ENCODE measurements at places on chromosomes 4 and X. TPM values are rescaled to one million over a fixed set of nuclear protein-coding genes. Genes with fewer than 3 reads are reported as not detected.

DNA sequence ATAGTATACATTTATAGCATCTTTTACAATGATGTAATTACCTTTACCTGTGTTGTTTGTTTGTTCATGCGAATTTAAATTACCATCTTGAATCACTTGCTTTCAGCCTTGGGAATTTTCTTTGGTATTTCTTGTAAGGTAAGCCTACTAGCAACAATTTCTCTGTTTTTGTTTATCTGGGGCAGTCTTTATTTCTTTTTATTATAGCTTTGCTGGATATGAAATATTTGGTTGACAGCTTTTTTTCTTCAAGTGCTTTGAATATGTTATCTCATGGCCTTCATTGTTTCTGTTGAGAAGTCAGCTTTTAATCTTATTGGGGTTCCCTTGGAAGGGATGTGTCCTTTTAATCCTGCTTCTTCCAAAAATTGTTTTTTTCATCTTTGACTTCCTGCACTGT lies 292.8 kb upstream of the EDA2R start:
- no peak overlapping the region for H3K4me3 ChIP-seq
- no peaks in the 10 kb centered on the region for H3K27me3 ChIP-seq
- no peak overlapping the region for H3K27ac ChIP-seq
- no peaks in the 10 kb centered on the region for H3K4me1 ChIP-seq
- no peak for DNase-seq

DNA sequence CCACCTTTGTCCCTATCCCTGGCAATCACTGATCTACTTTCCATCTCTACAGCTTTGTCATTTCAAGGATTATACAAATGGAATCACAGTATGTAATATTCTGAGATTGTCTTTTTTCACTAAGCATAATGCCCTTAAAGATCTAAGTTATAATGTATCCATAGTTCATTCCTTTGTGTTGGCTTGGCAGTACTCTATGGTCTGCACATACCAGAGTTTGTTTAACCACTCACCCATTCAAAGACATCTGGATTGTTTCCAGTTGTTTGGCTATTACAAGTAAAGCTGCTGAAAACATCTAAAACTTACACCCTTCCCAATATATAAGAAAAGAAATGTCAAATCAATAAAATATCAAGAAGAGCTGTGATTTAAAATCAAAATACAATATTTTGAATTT lies 26.0 kb upstream of the AWAT1 start:
- no peaks in the 10 kb centered on the region for H3K36me3 ChIP-seq
- H3K27me3 ChIP-seq = no peaks in the 10 kb centered on the region
- no peaks in the 10 kb centered on the region for H3K4me1 ChIP-seq
- DNase-seq = no peak
- H3K27ac ChIP-seq = no peak overlapping the region

GRCh38 chr4:153257151-153257620 lies 52.9 kb downstream of the TRIM2 start:
- H3K27me3 ChIP-seq = peaks cover 9% of the 10 kb centered on the region
- no peak overlapping the region for H3K27ac ChIP-seq
- no peaks in the 10 kb centered on the region for H3K36me3 ChIP-seq
- peaks cover under 1% of the 10 kb centered on the region for H3K4me1 ChIP-seq
- no peak for DNase-seq
- H3K4me3 ChIP-seq = no peak overlapping the region

- H3K36me3 ChIP-seq = no peaks in the 10 kb centered on the region
- H3K27ac ChIP-seq = peak overlapping the region; percentile 58
- no peak for DNase-seq
- H3K4me1 ChIP-seq = peaks cover 43% of the 10 kb centered on the region
- no peak overlapping the region for H3K4me3 ChIP-seq
- no peaks in the 10 kb centered on the region for H3K27me3 ChIP-seq
Measured at GRCh38 chr4:104941661-104942062, 205.0 kb upstream of the TET2 start.

Gene DUX4
- not detected for polyA plus RNA-seq

Gene RAI2
- polyA plus RNA-seq = 0.92 TPM

Gene BGN
- not detected for polyA plus RNA-seq

GRCh38 chr4:126604268-126604867 lies 1028.4 kb upstream of the INTU start:
- DNase-seq = no peak
- H3K27ac ChIP-seq = no peak overlapping the region
- H3K36me3 ChIP-seq = no peaks in the 10 kb centered on the region
- no peaks in the 10 kb centered on the region for H3K27me3 ChIP-seq

Gene DKK2
- polyA plus RNA-seq = not detected

DNA sequence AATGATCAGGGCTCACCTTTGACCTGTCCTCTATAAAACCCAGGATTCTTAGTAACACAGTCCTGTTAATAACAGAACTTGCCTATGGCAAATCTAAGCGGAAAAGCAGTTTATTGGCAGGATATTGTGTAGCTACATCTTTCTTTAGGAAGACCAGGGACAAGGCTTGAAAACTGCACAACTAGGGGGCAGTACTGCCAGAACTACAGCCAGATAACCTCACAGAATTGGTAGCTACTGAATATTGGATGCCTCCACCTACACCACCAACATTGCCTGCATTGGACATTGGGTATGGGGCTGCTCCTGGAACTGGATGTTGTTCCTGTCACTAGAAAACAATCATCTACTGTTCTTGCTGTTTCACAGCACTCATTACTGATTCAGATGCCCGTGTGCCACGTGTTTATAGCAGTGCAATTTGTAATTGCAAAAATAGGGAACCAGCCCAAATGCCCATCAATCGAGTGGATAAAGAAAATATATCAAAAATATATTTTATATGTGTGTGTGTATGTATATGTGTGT lies 47.4 kb downstream of the REPS2 start:
- H3K4me3 ChIP-seq = no peak overlapping the region
- no peak for DNase-seq
- H3K27ac ChIP-seq = no peak overlapping the region
- H3K4me1 ChIP-seq = no peaks in the 10 kb centered on the region

DNA sequence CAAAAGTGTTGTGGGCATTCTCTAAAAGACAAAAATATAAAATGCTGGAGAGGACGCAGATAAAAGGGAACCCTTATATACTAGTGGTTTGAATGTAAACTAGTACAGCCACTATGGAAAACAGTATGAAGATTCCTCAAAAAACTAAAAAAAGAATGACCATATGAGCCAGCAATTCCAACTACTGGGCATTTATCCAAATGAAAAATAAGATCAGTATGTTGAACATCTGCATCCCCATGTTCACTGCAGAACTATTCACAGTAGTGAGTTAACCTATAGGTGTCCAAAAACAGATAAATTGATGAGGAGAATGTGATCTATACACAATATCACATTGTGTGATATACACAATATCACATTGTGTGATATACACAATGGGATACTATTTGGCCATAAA lies 1615.3 kb downstream of the PCDH18 start:
- no peaks in the 10 kb centered on the region for H3K36me3 ChIP-seq
- H3K27me3 ChIP-seq = no peaks in the 10 kb centered on the region
- DNase-seq = no peak
- no peak overlapping the region for H3K4me3 ChIP-seq
- no peak overlapping the region for H3K27ac ChIP-seq

Gene AVPR2
- polyA plus RNA-seq = not detected

GRCh38 chr4:94290245-94290644 lies 52.4 kb downstream of the HPGDS start:
- H3K4me1 ChIP-seq = peaks cover 5% of the 10 kb centered on the region
- no peak for DNase-seq
- peaks cover 63% of the 10 kb centered on the region for H3K36me3 ChIP-seq
- H3K27ac ChIP-seq = no peak overlapping the region
- no peak overlapping the region for H3K4me3 ChIP-seq

Gene STK32B
- not detected for polyA plus RNA-seq

GRCh38 chr4:35250761-35251160 lies 993.6 kb downstream of the ARAP2 start:
- DNase-seq = no peak
- no peak overlapping the region for H3K4me3 ChIP-seq
- H3K27me3 ChIP-seq = no peaks in the 10 kb centered on the region
- H3K36me3 ChIP-seq = no peaks in the 10 kb centered on the region
- H3K27ac ChIP-seq = no peak overlapping the region

DNA sequence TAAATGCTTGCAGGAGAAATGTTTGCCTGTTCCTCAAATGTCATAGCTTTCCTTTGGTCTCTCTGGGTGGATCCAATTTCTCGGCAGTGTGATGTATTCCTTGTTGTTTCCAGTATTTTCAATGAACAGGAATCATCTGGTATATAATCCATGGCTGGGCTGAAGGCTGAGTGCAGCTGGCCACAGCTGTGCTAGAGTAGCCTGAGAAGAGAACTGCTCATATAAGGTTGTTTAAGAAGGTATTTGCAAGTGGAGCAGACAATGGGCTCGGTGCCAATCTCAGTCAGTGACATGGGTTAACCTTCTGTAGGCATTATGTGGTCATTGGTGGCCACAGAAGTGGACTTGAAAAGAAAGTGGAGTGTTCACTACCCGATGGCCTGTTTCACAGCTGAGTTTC lies 390.3 kb downstream of the SPRY1 start:
- H3K36me3 ChIP-seq = no peaks in the 10 kb centered on the region
- H3K4me3 ChIP-seq = no peak overlapping the region
- no peak for DNase-seq
- no peak overlapping the region for H3K27ac ChIP-seq

- no peak within 1 kb of the TSS for H3K27ac ChIP-seq
- peaks cover 16% of the 10 kb centered on the region for H3K4me1 ChIP-seq
- peak within 1 kb of the TSS; percentile 75 for H3K4me3 ChIP-seq
- no peak for DNase-seq
Measured at GRCh38 chrX:137033774-137034507, at the start of gene GPR101. TSS of gene GPR101 (minus strand) at chrX:137033995. CDS start at chrX:137031674, 2,321 bp downstream.

GRCh38 chr4:10161840-10162239 lies 45.2 kb upstream of the WDR1 start:
- peak; percentile 60 for DNase-seq
- peak overlapping the region; percentile 55 for H3K27ac ChIP-seq
- peak overlapping the region; percentile 37 for H3K4me3 ChIP-seq
- no peaks in the 10 kb centered on the region for H3K36me3 ChIP-seq
- H3K4me1 ChIP-seq = peaks cover 50% of the 10 kb centered on the region

Gene HNRNPDL
- 240 TPM for polyA plus RNA-seq

DNA sequence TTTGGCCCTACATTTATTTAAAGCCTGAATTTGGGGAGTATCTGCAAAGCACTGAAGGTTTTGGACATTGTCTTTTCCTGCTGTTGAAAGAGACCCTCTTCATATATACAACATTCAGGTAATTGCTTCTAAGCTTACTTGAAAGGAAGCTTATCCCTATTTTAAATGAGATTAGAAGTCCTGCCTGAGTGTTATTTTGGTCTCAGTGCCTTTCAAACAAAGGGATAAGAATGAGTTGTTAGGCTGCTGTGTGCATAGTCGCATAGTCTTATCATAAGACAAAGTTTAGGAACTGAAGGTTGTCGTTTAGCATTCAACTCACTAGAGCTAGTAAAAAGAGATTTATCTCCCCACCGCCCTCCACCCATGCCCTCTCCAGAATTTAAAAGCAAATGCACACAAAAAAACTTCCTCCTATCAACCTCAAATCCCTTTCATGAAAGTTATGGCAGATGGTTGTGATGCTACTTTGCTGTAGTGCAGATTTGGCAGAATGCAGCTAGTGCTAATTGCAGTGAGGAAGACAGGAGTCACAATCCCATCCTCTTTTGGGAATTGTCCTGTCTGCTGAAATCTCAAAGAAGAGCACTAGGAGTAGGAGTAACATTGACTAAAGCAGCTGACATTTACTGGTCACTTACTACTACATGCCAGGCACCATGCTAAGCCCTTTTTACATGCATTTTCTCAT lies 5.8 kb downstream of the HERC3 start:
- DNase-seq = no peak
- H3K4me1 ChIP-seq = peaks cover 77% of the 10 kb centered on the region
- H3K36me3 ChIP-seq = no peaks in the 10 kb centered on the region
- H3K27me3 ChIP-seq = no peaks in the 10 kb centered on the region
- peak overlapping the region; percentile 75 for H3K27ac ChIP-seq
- H3K4me3 ChIP-seq = peak overlapping the region; percentile 34

GRCh38 chrX:9598344-9598743 lies 133.5 kb downstream of the TBL1X start:
- peaks cover 10% of the 10 kb centered on the region for H3K4me1 ChIP-seq
- H3K27me3 ChIP-seq = no peaks in the 10 kb centered on the region
- DNase-seq = no peak
- no peak overlapping the region for H3K27ac ChIP-seq
- no peak overlapping the region for H3K4me3 ChIP-seq

- H3K4me3 ChIP-seq = no peak overlapping the region
- no peaks in the 10 kb centered on the region for H3K36me3 ChIP-seq
- no peaks in the 10 kb centered on the region for H3K27me3 ChIP-seq
- H3K27ac ChIP-seq = no peak overlapping the region
- H3K4me1 ChIP-seq = no peaks in the 10 kb centered on the region
- DNase-seq = no peak
Measured at GRCh38 chr4:103498161-103499070, 221.4 kb downstream of the TACR3 start.

- H3K27me3 ChIP-seq = no peaks in the 10 kb centered on the region
- peaks cover 6% of the 10 kb centered on the region for H3K36me3 ChIP-seq
- peaks cover 33% of the 10 kb centered on the region for H3K4me1 ChIP-seq
- H3K27ac ChIP-seq = peak overlapping the region; percentile 91
Measured at GRCh38 chrX:65034292-65034667, 58.0 kb upstream of the ZC4H2 start.

Gene ZNF330
- polyA plus RNA-seq = 24.8 TPM

GRCh38 chr4:133920236-133920635 lies 281.4 kb downstream of the PABPC4L start:
- H3K27me3 ChIP-seq = no peaks in the 10 kb centered on the region
- no peak for DNase-seq
- H3K36me3 ChIP-seq = no peaks in the 10 kb centered on the region
- no peaks in the 10 kb centered on the region for H3K4me1 ChIP-seq
- no peak overlapping the region for H3K4me3 ChIP-seq

Gene ARHGAP36
- not detected for polyA plus RNA-seq

DNA sequence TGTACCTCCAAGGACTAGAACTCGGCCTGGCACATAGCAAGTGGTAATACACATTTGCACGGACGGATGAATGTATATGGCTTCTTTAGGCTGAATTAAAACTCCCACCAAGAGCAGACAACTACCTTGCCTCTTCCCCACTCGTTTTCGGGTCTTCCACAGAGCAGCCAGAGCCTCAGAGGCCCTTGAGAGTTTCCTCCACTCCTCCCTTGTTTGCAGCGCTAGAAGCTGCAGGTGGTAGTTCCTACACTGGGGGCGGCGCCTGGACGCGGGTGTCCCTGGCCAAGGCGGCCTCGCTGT lies 10.2 kb upstream of the INTU start:
- no peak overlapping the region for H3K4me3 ChIP-seq
- DNase-seq = no peak
- H3K4me1 ChIP-seq = peaks cover 5% of the 10 kb centered on the region
- peaks cover 6% of the 10 kb centered on the region for H3K36me3 ChIP-seq
- H3K27me3 ChIP-seq = peaks cover 33% of the 10 kb centered on the region

DNA sequence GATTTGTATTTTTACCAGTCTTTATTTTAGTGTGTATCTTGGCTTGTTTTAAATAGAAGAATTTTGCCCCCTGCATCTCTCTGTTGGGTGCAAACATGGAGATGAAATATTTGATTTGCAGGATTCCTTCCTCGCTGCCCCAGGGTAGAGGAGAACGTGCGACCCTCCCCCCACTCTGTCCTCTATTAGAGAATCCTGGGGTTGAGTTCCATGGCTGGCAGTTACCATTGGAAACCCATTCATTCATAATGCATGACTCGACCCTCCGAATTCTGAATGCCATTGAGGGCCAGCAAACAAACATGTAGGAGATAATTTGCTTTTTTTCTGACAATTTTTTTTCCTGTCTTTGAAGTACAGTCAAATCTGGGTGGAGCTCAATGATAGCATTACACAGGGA lies 53.7 kb downstream of the TRIM2 start:
- H3K27me3 ChIP-seq = peaks cover 29% of the 10 kb centered on the region
- no peaks in the 10 kb centered on the region for H3K4me1 ChIP-seq
- H3K27ac ChIP-seq = no peak overlapping the region
- DNase-seq = no peak
- H3K4me3 ChIP-seq = no peak overlapping the region

Data from naive thymus-derived CD8-positive, alpha-beta T cell (primary cell).